ENCODE measurements at places on chromosomes 3 and 15.

- DNase-seq: no peak
Observed at GRCh38 chr15:27869697-27870281, 229.3 kb downstream of the OCA2 start.

GRCh38 chr15:98785807-98786621, 137.7 kb downstream of the IGF1R start:
- DNase-seq: no peak

GRCh38 chr15:80576519-80577090, 118.5 kb upstream of the ABHD17C start:
- DNase-seq: no peak

DNA sequence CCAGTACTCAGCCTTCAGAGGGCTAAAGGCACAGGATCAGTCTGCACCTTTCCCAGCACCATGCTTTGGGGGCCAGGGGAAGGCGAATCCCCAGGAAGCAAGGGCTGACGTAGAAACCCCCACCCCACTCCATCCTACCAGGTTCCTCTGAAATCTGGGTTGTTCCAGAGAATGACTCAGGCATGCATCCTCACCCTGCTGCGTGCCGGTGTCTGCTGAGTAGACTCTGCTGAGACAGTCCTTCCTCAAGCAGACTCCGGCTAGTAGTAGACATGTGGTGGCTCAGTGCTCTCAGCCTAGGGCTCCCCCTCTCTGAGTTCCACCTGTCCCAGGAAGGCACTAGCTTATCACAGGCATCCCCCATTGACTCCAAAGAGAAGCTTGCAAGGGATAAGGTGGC, 9.0 kb downstream of the TMEM43 start:
- no peak for DNase-seq

GRCh38 chr3:37995652-37996641, 5.4 kb downstream of the VILL start:
- DNase-seq: no peak

DNA sequence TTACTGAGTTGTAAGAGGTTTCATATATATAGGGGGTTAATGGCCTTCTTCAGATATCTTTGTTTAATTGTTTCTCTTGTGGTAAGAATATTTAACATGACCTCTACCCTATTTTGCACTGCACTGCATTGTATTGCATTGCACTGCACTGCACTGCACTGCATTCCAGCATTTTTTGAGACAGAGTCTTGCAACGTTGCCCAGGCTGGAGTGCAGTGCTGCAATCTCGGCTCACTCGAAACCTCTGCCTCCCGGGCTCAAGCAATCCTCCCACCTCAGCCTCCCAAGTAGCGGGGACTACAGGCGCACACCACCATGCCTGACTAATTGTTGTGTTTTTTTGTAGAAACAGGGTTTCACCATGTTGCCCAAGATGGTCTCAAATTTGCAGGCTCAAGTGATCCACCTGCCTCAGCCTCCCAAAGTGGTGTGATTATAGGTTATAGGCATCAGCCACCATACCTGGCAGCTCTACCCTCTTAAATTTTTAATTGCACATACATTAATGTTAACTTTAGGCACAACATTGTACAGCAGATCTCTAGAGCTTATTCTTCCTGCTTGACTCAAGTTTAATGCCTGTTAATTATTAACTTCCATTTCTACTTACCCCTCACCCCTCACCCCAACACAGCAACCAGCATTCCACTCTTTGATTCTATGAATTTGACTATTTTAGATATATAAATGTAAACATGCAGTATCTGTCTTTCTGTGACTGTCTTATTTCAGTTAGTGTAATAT, 38.4 kb downstream of the NEDD4 start:
- DNase-seq: no peak

DNA sequence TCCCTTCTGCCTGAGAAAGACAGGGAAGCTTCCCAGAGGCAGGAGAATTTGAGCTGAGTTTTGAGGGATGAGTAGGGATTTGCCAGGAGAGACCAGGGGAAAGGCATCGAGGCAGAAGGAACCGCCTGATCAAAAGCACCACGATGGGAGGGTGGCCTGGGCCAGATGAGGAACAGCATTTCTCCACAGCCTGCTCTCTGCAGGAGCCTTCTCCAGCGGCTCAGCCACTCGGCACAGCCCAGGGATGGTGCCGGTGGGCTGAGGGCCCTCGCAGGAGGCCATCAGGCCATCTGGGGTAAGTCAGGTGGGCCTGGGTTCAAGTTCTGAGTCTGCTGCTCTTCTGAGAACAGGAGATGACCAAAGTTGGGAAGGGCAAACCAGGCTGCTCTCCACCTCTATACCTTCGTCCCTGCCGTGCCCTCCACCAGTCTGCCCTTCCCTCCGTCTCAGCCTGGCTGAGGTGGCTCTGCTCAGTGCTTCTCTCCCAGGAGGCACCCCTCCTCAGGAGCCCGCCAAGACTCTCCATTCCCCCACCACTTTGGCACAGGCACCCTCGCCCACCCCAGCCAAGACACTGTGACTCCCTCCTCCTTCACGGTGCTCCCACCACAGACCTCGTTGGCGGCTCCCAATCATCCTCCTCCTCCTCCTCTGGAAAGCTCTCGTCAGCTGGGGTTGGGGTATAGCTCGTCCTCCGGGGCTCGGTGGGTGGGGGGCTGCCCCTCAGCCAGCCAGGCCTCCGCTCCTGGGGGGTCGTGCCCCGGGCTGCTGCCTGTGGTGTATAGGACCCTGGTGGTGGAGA, 34.9 kb downstream of the GRIP2 start:
- no peak for DNase-seq

- no peak for DNase-seq
Observed at GRCh38 chr3:192249516-192249915, 477.8 kb downstream of the FGF12 start.

DNA sequence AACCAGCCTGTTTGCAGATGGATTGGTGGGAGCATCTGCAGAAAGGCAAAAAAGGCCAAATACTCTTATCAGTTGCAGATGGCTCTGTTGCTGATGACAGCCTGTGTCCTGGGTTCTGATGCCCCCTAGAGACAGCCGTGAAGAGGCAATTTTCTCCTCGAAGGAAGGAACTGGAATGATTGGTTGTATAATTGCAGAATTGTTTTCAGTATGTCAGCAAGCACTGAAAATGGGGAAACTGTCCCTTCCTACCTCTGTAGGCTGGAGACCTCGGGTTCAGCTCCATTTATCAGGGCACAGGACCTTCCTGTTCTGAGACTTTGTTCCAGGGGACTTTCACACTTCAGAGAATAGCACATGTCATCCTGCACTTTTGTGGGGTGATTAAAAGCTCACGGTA, 103.0 kb downstream of the PGPEP1L start:
- peak; percentile 71 for DNase-seq

- DNase-seq: no peak
Observed at GRCh38 chr3:160987982-160988964, 116.9 kb downstream of the B3GALNT1 start.

DNA sequence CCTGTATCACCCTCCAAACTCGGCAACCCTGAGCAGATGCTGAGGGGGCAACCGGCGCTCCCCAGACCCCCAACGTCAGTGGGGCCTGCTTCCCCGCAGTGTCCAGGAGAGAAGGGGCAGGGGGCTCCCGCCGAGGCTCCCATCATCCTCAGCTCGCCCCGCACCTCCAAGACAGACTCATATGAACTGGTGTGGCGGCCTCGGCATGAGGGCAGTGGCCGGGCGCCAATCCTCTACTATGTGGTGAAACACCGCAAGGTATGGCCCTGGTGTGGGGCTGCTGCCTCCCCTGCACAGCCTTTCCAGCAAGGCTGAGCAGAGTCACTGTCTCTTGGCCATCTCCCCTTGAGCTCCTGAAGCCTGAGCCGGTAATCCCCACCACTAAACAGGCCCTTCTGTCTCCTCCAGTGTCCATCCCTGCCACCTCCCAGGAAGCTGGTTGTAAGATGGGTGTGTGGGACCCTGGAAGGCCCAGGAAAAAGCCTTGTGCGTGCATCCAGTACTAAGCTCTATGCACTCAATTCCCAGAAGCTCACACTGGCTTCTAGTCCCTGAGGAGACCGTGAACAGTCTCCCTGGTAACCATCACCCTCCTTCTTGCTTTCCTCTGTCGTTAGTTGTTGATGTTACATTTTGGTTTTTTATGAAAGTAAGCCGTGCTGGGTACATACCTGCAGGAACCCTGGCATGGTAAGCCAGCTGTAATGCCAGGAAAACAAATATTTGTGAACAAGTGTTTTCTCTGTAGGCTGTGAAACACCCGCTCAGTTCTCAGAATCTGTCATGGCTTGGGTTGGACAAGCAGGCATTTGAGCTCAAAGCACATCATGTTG, 63.3 kb downstream of the BOC start:
- DNase-seq: no peak

DNA sequence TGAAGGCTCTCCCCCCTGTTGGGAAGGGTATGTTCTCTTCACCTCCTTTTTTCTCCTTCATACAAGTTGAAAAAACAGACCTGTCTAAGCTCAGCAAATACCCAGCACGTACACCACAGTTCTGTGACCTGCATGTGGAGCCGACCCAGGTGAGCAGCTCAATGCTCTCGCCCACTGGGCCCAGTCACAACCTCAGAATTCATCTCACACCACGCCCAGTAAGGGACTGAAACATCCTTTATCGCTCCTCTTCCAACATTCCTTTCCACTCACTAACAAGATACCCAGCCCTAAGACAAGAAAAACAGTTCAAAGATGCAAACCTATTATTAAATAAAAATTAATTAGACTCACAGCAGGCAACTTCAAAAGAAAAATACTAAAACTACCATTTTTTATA, 68.9 kb downstream of the FOXP1 start:
- DNase-seq: no peak

DNA sequence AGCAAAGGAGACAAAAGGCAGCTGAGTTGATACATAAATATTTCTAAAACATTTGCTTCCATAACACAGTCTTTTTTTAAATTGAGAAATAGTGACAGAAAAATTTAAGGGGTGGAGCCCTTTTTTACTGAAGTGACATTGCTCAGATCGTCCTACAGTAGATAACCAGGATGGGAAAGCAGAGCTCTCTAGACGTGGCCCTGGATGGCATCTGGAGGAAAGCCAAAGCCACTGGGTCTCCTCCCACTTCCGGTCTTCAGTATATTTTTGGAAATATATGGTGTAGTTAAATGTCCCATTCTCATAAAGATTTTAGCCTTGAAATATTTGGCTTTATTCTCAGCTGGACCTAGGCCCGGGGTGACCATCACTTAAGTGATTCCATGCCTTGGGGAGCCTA, 326.1 kb downstream of the ZNF621 start:
- DNase-seq: no peak

DNA sequence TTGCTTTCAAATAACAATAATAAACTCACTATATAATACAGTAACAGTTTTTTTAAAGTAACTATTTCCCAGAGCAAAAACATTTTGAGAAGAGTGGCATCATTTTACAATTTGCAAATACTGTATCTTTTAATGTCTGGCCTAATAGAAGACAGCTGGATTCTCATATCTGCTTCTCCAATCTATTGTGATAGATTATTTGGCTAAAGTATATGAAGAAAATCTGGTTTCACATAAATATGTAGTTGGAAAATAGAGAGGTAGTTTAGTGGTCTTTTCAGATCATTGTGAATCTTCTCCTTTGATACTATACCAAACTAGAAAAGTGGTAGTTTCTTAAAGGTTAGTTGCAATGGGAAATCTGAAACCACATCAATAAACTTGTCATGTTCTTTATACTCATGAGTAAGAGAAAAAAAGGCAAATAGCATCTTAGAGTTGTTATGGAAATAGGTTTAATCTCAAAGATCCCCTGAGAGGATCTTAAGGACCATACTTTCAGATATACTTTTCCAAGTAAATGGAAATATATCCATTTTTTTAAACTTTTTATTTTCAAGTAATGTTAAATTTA, 124.8 kb upstream of the NR2E3 start:
- no peak for DNase-seq

- DNase-seq: no peak
Observed at GRCh38 chr3:127427666-127428065, 139.8 kb upstream of the PRR20G start.

DNA sequence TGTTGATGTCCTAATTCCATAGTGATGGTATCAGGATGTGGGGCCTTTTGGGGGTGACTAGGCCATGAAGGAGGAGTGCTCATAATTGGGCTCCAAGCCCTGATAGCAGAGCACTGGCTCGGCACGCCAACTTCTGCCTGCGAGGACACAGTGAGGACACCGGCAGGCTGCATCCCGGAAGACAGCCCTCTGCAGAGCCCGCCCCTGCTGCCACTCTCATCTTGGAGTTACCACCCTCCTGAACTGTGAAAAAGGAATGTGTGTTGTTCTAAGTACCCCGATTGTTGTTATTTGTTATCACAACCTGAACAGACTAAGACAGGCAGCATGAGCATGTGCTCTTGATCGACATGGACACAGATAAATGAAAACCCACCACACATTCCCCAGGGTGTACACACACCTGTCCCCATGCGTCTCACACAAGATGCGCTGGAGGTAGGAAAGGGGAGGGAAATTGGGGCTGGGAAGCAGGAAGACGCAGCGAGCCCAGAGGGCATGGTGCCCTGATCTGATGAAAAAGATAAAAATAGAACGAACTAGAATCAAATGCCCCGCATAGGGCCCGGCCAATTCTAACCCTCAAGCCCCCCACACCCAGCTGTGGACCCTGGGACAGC, 40.1 kb downstream of the RPN1 start:
- DNase-seq: no peak

- DNase-seq: no peak
Observed at GRCh38 chr3:17088017-17088416, 203.3 kb downstream of the PLCL2 start.

DNA sequence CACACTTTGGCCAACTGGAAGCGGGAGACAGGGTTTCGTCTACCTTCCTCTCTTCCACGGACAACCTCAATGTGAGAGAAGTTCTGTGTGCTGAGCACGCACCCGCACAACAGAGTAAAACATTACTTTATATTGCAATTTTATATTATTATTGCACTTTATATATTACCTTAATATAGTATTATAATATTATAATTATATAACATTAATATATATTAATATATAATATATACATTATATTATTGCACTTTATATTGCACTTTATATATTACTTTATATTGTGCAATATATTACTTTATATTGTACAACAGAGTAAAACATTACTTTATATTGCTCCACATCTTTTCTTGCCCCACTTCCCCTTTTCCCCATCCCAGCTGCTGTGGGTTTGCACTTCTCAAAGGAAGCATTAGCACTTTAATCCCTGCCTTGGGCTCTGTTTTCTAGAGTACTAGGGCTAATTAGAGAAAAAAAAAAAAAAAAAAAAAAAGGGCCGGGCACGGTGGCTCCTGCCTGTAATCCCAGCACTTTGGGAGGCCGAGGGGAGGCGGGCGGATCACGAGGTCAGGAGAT, 76.4 kb upstream of the SLC4A7 start:
- DNase-seq: no peak

GRCh38 chr3:66949898-66950297, 48.2 kb upstream of the KBTBD8 start:
- no peak for DNase-seq

Data from hippocampal formation (tissue), 2 donors.